ENCODE measurements at places on chromosomes 16 and 17. TPM values are rescaled to one million over a fixed set of nuclear protein-coding genes. Genes with fewer than 3 reads are reported as not detected.

DNA sequence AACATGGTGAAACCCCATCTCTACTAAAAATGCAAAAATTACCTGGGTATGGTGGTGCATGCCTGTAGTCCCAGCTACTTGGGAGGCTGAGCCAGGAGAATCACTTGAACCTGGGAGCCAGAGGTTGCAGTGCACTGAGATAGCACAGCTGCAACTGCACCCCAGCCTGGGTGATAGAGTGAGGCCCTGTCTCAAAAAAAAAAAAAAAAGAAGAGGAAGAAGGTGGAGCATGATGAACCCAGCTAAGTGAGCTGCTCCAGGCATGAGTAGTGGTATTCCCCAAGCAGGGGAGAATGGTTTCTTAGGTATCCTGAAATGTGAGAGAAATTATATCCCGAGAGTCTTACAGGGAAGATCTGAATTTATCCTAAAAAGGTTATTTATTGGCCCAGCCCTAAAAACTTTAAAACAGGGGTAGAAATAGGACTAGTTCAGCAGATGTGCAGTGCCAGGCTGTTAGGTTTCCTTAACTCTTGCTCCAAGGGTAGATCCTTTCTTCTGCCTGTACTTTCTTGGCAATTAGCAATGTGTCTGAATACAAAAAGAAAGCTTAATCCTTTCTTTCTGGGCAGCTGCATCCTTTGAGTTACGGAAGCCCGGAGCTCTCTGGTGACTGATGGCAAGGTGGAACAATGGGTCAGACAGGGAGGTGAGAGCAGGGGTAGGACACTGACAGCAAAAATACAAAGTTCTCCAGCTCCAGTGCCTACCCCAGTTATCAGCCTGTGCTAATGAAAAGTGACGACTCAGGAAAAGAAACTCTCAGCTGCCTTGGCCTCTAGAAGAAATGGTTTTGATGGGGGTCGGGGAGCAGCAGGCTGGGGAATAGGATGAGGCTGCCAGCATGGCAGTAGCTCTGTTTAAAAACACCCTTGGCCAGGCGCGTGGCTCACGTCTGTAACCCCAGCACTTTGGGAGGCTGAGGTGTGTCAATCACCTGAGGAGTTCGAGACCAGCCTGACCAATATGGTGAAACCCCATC, 36.5 kb upstream of the TOB1 start:
- DNase-seq, result no peak

DNA sequence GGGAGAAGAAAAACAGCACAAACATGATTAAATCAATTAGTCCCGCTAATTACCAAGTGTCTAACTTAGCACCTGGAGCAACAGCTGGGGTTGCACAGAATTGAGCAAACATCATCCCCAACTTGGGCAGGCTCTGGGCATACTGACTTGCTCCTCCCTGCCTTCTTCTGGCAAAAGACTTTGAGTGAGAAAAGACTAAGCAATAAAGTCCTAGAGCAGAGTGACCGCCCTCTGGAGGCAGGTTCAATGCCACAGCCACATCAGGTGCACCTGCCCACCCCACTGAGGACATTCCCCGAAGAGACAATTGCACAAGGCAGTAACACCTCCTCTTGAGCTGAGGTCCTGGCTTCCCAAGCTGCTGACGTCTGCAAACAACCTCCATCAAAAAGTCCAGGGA, 358.3 kb downstream of the SOX9 start:
- DNase-seq, result peak; percentile 47

The IL21R gene
- polyA plus RNA-seq, result 1.6 TPM

DNA sequence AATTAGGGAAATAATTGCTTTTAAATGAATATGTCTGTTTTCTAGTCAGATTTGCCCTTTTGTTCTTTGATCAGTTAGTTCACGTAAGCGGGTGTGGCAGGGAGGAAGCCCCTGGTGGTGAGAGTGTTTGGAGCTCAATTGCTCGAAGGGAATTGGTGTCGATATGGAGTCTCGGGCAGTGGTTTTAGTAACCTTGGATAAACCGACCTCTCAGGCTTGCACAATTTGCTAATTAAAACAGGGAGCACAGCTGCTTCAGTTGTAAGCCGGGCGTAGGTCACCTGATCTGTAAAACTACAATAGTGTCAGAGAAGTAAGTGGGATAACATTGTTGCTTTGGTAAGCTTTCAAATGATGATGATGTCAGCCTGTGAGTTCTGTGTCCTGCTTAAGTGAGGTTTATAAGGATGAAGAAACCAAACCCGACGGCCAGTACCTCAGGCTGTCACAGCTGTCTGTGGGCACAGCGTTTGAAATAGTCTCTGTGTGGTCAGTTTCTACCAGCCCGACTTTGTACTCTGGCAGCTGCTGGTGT, 2.9 kb downstream of the ZNF750 start:
- DNase-seq, result no peak

The ENO3 gene
- 51.9 TPM for polyA plus RNA-seq

- no peak for DNase-seq
Measured at GRCh38 chr17:72998343-72998742, 94.1 kb downstream of the SLC39A11 start.

DNA sequence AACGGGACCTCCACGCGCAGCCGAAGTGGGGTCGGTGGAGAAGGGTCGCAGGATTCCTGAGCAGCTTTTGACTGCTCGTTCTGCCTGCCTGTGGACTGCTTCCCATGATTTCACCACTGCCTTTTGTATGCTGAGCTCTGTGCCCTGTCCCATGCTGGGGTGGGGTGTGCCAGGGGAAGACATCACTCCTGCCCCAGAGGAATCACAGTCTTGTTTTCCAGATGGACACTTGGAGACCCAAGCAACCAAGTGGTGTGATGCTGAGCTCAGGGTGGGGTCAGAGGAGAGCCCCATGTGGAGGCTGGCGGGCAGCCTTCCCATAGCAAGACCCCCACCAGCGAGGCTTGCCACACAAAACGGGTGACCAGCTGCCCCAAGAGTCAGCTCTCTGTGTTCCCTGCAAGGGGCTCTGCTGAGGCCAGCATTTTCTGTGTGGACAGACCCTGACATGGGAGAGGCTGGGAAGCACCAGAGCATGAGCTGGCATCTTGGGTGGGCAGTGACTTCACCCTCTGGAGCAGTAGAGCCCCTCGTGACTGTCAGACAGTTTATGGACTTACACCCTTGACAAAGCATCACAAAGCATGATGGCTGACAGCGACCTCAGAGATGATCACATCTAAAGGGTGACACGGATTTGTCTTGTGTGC, 111.9 kb downstream of the GNAO1 start:
- DNase-seq, result no peak

The KLHL10 gene
- 0.08 TPM for polyA plus RNA-seq

The G6PC1 gene
- polyA plus RNA-seq, result 37.9 TPM

DNA sequence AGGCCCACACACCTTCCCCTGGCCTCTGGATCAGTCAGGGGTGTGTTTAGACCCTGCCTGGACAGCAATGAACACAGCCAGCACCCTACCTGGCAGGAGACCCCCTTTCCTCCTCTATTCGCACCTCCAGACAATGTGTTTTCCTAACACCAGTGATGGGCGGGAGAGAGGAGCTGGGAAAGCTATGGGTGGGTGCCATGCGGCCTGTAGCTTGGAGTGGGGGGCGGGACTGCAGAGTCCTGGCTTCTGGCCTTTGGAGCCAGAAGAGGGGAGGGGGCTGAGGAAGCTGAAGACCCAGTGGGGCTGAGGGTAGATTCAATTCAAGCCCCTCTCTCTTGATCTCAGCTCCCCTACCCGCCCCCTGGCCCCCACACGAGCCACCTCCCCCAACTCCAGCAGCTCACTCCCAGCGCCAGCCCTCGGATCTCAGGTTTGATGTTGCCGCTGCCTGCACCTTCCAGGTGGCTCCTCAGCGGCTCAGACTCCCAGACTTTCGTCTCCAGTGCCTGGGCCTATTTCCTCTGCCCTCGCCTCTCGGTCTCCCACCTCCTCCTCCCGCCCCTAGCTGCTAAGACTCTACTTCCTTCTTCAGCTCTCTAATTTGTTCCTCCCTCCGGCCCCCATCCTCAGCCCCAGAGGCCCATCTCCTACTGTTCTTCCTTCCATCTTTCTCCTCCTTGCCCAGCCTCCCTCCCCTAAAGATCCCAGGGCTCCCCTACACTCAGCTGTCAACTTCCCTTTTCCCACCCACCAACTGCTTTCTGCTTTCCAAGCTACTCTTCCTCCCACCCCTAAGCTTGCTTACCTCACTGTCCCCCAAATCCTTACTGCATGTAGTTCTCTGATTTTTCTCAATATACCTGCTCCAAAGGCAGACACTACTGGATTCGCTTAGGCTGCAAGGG, 6.8 kb upstream of the SP6 start:
- no peak for DNase-seq
